Activated T-cell treated with anti-CD3 and anti-CD28 coated beads, Interleukin-2, amount 50 U/mL, for 4 hours (primary cell): ENCODE measurements at places on chromosomes 6 and 20.

GRCh38 chr6:56235245-56235644 lies 12.1 kb downstream of the COL21A1 start:
- DNase-seq = no peak

DNA sequence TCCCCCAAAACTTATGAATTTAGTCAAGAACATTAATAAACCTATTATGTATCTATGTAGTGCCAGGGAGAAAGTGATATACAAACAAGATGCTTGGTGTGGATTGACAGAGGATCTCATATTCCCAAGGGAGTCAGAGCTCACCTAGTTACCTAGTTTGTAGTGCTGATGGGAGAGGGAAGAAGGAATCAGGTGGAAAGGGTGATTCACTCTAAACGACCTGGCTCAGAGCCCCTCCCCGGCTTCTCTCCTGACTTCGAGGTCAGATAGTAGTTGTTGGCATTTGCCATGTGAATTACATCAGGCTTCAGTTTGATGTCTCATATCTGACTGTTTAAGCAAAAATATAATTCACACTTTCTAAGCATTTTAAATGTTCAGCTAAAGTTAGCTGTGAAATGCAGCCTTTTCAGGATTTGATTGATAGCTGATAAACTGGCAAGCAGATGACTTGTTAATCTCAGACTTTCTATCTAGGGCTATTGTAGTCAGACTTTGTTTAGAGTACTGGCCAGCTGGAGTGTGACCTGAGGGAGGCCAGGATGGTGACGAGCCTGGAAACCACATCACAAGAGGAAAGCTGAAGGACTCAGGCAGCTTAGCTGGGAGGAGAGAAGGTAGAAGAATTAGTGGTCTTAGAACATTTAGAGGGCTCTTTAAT lies 123.7 kb downstream of the AKAP7 start:
- no peak for DNase-seq

GRCh38 chr6:97850458-97851212 lies 567.6 kb upstream of the MMS22L start:
- DNase-seq = no peak

- no peak for DNase-seq
Observed at GRCh38 chr6:14863902-14864850, 381.7 kb upstream of the JARID2 start.

DNA sequence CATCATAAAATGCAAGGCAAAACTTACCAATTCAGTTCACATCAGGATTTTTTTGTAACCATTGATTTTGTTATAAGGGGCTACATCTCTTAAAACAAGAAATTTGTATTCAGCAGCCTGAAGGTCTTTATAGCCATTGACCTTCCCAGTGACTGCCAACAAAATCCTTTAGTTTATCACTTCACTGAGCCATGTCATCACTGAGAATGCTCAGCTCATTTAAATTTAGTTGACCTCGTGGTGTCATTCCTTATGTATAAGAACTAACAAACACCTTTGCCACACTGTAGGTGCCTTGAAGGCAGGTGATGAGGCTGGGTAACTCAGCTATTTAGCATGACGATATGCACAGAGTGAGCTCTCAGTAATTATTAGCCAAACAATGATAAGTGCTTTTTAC lies 77.7 kb downstream of the GRM1 start:
- no peak for DNase-seq
